SW480 (cell line): ENCODE measurements at places on chromosomes 11 and 22.
A peak's percentile ranks its signal among the peaks of the same experiment; 100 is the strongest.

GRCh38 chr11:6474806-6475500, 1.2 kb upstream of the TRIM3 start:
- DNase-seq = no peak

DNA sequence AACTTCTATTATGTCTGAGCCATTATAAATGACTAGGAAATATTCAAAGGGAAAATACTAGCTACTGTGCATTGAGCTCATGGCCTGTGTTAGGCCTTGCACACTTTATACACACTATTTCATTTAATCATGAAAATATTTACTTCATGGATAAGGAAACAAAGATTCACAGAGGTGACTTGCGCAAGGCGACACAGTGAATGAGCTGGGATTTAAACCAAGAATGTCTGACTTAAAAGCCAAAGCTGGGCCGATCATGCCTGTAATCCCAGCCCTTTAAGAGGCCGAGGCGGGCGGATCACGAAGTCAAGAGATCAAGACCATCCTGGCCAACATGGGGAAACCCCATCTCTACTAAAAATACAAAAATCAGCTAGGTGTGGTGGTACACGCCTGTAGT, 231.5 kb downstream of the MIAT start:
- DNase-seq = no peak

DNA sequence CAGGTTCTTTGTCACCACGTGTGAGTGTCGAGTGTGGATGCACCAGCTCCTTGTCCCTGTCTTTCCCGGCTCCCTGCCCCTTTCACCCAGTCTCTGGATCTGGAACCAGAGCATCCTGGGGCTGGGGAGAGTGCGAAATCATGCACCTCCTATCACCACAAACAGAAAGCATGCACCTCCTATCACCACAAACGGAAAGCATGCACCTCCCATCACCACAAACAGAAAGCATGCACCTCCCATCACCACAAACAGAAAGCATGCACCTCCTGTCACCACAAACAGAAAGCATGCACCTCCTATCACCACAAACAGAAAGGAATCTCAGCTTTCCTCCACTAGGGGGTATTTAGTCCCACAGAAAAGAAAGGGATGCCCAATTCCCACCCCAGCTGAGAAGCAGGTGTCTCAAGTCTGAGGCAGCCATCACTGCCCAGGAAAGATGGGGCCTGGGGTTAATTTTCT, 5.9 kb upstream of the GLB1L3 start:
- DNase-seq = peak; percentile 70

DNA sequence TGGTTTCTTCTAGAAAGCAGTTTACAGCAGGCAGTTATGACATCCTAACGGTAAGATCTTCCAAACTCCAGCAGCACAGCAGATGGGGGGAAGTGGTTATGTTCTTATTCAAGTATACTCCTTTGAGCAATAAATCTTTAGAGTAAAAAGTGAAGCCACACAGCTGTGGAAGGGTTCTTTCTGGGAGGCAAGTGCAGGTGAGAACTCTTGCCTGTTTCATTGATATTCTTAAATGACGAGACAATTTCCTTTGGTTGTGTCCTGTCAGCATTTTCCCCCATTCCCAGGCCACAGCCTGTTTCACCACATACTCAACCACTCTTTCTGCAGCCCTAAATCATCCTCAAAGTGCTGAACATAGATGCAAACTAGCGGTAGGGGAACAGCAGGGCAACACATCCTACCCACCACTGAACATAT, 207.3 kb upstream of the MTNR1B start:
- no peak for DNase-seq

- no peak for DNase-seq
Measured at GRCh38 chr22:20141186-20142077, 9.4 kb downstream of the CCDC188 start.

- DNase-seq = no peak
Measured at GRCh38 chr11:23370580-23371275, 510.5 kb upstream of the CCDC179 start.

- peak; percentile 11 for DNase-seq
Measured at GRCh38 chr11:102534261-102534872, 3.8 kb upstream of the MMP7 start.

- no peak for DNase-seq
Measured at GRCh38 chr11:116396331-116396730, 376.5 kb downstream of the BUD13 start.

GRCh38 chr22:35072925-35073324, 7.0 kb downstream of the ISX start:
- peak; percentile 25 for DNase-seq

DNA sequence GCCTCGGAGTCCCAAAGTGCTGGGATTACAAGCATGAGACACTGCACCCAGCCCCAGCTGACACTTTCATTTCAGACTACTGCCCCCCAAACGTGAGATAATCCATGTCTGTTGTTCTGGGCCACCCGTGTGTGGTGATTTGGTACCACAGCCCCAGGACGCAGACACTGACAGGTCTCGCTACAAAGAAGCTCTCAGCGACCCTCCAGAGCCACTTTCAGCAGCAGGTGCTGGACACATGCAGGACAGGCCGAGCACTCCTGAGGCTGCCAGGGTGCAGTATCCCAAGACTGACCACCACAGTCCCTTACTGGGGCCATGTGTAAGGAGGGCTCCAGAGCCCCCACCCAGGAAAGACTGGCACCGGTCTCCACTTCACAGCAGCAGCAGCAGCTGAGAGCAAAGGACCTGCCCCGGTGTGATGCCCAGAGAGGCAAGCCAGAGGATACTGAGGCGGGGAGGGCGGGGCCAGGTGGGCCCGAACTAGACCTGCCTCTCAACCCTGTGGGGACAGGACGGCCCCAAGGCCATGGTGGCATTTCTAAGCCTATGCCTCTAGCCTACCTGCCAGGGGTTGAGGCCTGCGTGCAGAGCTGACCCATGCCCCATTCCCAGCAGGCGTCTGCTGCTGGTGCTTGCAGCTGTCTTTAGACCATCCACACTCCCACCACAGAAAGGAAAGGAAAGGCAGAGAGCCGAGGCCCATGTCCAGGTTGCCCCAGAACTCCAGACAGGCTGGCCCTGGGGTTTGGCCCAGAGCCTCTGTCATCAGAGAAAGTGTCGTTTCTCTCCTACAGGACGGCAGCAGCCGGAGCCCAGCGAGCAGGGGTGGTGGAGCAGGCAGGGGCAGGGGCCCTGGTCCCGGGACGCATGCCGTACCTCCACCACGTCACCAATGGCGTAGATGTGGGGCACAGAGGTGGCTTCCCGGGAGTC, 28.0 kb upstream of the GNB1L start:
- DNase-seq = no peak

GRCh38 chr11:94773842-94774241, 5.7 kb downstream of the AMOTL1 start:
- no peak for DNase-seq

DNA sequence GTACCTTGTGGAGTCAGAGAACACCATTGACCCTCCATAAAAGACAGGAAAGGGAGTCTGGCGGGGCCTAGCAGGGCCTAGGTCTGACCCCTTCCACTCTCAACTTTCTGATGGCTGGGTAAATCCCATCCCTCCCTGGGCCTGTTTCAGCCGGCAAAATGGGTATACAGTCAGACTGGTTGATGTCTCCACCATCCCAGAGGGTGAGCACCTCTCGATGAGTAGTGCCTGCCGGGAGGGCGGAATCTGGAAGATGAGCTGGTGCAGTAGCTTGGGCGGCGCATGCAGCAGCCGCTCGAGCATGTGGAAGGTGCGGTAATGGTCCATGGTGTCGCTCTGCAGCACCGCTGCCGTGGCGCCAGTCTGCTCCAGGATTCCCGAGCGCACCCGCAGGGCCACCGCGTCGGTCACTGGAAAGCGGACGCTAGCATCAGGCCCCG, 528 bp downstream of the FIBP start:
- DNase-seq = no peak

DNA sequence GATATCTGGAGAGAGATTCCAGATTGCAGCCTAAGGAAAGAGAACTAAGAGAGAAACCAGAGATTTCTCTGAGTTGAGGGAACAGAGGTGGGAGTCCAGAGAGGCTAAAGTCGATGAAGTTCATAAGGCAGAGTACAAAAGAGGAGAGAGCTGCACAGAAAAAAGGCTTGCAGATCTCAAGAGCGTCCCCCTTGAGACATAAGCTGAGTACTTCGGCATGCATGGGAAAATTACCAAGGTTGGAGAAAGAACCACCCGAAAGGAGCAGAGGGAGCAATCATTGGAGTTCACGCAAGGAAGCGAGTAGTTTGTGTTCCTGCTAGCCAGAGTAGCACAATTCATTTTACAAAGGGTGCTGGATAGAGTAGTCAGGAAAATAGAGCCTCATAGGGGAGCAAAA, 293.5 kb downstream of the TMEM135 start:
- no peak for DNase-seq

DNA sequence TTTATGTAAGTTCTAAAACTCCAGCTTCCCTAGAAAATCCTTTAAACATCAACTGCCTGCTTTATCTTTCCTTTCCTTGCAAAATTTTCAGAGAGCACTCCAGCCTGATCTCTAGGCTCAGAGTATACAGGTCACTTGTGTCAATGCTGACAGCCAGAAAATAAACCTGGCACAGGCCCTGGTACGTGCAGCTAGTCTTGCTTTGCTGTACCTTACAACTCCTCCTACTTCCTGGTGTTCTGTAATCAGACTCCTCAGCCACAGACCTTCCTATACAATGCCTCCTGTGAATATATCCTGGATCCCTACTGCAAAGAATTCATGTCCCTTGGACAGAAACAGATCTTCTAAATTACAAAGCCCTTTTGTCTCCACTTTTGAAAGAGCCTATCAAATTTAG, 24.2 kb upstream of the TMEM123 start:
- peak; percentile 78 for DNase-seq

DNA sequence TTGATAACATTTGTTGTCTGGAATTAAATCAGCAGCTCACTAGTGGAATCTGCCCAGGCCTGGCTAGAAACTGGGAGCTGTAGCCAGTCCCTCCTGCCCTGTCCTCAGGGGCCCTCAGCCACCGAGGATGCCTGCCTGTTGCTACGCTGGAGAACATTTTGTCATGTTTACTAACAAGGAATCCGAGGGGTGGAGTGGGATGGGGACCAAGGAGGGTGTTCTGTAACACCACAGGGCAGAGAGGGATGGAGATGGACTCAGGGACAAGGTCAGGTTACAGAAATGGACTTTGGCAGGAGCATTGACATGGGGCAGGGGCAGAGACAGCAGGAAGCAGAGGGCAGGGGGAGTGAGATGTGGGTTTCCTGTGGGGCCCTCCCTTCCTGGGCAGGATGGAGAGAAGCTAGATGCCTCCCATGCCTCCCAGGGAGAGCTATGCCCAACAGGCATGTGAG, 45.8 kb upstream of the AMPD3 start:
- no peak for DNase-seq

DNA sequence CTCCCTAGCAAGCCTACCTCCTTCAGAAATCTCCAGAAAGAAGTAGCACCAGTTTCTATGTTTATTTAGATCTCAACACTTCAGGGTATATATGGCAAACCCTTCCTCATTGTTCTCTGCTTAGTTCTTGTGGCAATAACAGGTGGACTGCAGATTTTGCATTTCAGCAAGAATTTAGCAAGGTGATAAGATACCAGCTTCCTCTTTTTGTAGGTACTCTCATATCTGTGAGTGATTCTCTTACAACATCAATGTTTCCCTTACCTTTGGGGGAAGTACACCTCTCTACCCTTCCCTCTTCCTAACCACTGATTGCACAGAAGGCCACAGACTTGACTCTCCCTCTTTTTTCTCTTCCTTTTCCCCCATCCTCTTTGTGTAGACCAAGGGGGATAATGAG, 230.9 kb upstream of the SESN3 start:
- no peak for DNase-seq

- peak; percentile 47 for DNase-seq
Measured at GRCh38 chr11:124415356-124415923, 9.2 kb downstream of the OR8B4 start.

DNA sequence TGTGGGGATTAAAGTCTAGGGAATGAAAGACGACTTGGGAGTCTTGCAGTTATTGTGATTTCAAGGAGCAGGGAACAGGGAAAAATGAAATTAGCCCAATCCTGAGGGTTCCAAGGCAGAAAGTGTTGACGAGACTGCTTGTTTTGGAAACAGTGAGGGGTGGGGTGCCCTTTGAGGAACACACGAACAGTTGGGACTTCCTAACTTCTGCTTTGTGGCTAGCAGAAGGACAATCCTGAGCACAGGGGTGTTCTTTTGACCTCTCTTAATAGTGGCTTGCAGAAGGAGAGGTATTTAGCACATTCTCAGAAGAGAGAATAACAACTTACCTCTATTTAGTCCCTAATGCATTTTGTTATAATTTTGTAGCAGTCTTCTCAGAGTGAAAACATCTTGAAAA, 545.9 kb upstream of the ARHGAP42 start:
- no peak for DNase-seq

- DNase-seq = no peak
Measured at GRCh38 chr22:18082467-18082866, 4.7 kb downstream of the PEX26 start.

GRCh38 chr22:36322602-36322915, 65.2 kb downstream of the MYH9 start:
- no peak for DNase-seq

GRCh38 chr11:94708642-94709041, 59.5 kb upstream of the AMOTL1 start:
- no peak for DNase-seq

GRCh38 chr22:37484480-37485394, 1.4 kb downstream of the MFNG start:
- DNase-seq = no peak

DNA sequence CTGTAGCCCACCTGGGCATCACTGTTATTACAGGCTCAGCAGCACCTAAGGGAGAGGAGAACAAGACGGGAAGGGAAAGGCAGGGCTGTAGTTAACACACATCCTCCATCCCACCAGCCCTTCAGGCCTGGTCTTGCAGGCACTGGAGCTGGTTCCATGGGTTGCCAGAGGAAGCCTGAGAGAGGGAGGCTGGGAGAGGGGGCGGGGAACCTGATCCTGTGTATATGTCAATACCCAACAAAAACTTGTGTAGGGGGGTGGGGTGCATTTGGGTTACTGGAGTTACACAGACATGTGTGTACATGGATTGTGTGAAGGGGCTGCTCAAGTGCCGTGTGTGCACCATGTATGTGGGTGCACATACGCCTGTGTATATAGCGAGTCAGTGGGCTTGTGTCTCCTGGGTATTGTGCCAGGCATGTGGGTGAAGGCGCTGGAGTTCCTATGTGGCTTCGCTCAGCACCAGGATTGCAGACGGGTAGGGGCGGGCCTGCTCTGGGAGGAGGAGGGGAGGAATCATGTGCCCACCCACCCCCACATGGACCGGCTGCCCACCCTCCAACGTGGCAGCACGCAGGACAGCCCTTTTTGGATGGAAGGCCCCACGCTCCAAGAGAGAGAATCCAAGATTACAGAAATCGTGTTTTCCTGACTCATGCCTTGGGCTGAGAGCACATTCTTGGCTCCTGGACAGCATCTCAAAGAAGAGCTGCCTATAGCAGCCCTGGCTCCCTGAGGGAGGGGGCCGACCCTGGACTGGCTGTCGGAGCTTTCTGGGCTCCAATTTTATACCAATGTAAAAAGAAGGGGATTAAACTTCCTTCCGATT, 4.2 kb upstream of the SERPINH1 start:
- DNase-seq = no peak

DNA sequence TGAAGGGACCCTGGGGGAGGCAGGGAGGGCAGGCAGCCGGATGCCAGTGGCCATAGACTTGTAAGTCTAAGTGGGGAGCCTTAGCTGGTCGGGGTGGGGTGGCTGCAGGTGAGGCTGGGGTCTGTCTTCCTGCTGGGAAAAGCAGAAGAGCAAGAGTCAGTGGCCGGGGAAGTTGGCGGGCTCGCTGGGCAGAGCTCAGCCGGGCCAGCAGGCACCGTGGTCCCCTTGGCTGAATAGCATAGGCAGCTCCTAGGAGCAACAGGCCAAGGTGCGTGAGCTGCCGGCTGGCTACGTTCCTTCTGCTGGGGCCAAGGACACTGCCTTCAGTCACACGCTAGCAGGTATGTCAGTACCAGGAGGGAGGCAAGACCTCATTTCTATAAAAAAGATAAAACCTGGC, 67.8 kb upstream of the A4GALT start:
- DNase-seq = no peak
